ENCODE measurements at places on chromosomes 5 and 9. TPM values are rescaled to one million over a fixed set of nuclear protein-coding genes. Genes with fewer than 3 reads are reported as not detected.

LAMC3 gene
- total RNA-seq: 0.38 TPM

SYK gene
- 32.1 TPM for total RNA-seq

FCN2 gene
- total RNA-seq: not detected

MZB1 gene
- total RNA-seq: 0.50 TPM

XPA gene
- total RNA-seq: 11.6 TPM

CEP78 gene
- total RNA-seq: 37.8 TPM

PCDHB16 gene
- not detected for total RNA-seq

FOXD4L4 gene
- 0.53 TPM for total RNA-seq

OTULINL gene
- total RNA-seq: 4.1 TPM

TNC gene
- 1.9 TPM for total RNA-seq

TXNDC8 gene
- not detected for total RNA-seq

GLRA1 gene
- not detected for total RNA-seq

POLK gene
- total RNA-seq: 19.2 TPM

NEUROG1 gene
- total RNA-seq: not detected

C5orf58 gene
- not detected for total RNA-seq

VPS13A gene
- 37.4 TPM for total RNA-seq

ACTBL2 gene
- 1.5 TPM for total RNA-seq

EQTN gene
- not detected for total RNA-seq

DIPK1B gene
- total RNA-seq: 32.6 TPM

SLC36A2 gene
- total RNA-seq: not detected

GZMA gene
- total RNA-seq: not detected

HIGD2A gene
- 133 TPM for total RNA-seq

RMRP gene
- total RNA-seq: 13,506 TPM

NR4A3 gene
- not detected for total RNA-seq

ODF2 gene
- total RNA-seq: 49.4 TPM

FRMPD1 gene
- not detected for total RNA-seq

SPOUT1 gene
- total RNA-seq: 75.5 TPM

SPINK4 gene
- total RNA-seq: not detected

FAM169A gene
- total RNA-seq: 3.9 TPM

SPATA9 gene
- 0.55 TPM for total RNA-seq

FBP2 gene
- total RNA-seq: not detected

GRIN3A gene
- not detected for total RNA-seq

CDKN2B-AS1 gene
- total RNA-seq: 12.5 TPM

TGFBI gene
- total RNA-seq: 430 TPM

PIP5KL1 gene
- total RNA-seq: 22.5 TPM

SPAG8 gene
- total RNA-seq: 1.0 TPM

ZNF79 gene
- 5.8 TPM for total RNA-seq

PARP8 gene
- total RNA-seq: 17.6 TPM

INSL6 gene
- total RNA-seq: not detected

JAKMIP2 gene
- not detected for total RNA-seq

DOCK2 gene
- total RNA-seq: 0.41 TPM

INSL4 gene
- not detected for total RNA-seq

ZNF622 gene
- total RNA-seq: 54.4 TPM

TIMD4 gene
- not detected for total RNA-seq

PDE6A gene
- total RNA-seq: 0.50 TPM

SHOC1 gene
- total RNA-seq: not detected

IRX2 gene
- total RNA-seq: not detected

CDC25C gene
- 36.2 TPM for total RNA-seq

CCNO gene
- 4.7 TPM for total RNA-seq

UBAC1 gene
- 27.6 TPM for total RNA-seq

All from PC-9 (cell line).